GM13976 (cell line): ENCODE measurements at places on chromosomes 12 and 14.
A peak's percentile ranks its signal among the peaks of the same experiment; 100 is the strongest.

DNA sequence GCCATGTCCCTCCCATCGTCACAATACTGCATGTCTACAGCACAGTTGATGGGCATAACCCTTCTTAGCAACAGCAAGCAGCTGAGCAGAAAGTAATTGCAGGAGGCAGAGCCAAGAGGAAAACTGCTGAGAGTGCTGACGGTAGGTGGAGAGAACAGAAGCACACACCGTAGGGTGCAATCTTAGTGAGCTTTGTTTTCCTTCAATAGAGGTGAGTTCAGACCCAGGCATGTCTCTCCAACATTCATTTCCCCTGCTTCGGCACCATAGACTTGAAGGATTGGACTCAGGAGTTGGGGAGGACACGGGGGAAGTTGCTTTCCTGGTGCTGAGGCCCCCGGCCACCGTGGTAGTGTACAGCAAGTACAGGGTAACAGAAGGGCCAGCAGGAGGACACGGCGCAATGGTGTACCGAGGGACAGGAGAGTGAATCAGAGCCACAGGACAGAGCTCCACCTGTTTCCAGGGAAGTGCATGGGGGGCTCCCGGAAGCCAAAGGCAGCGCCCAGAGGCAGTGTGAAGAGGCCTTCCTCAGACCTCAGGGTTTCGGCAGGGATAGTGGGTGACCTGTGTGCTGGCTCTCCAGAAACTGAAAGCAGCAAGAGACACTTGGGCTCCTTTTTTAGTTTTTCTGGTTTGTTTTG, 36.3 kb upstream of the SINHCAF start:
- DNase-seq = peak; percentile 33

- no peak for DNase-seq
These were observed 513 bp downstream of the CCNK start for GRCh38 chr14:99481745-99482099.

GRCh38 chr12:13835652-13836051, 145.8 kb downstream of the GRIN2B start:
- no peak for DNase-seq

DNA sequence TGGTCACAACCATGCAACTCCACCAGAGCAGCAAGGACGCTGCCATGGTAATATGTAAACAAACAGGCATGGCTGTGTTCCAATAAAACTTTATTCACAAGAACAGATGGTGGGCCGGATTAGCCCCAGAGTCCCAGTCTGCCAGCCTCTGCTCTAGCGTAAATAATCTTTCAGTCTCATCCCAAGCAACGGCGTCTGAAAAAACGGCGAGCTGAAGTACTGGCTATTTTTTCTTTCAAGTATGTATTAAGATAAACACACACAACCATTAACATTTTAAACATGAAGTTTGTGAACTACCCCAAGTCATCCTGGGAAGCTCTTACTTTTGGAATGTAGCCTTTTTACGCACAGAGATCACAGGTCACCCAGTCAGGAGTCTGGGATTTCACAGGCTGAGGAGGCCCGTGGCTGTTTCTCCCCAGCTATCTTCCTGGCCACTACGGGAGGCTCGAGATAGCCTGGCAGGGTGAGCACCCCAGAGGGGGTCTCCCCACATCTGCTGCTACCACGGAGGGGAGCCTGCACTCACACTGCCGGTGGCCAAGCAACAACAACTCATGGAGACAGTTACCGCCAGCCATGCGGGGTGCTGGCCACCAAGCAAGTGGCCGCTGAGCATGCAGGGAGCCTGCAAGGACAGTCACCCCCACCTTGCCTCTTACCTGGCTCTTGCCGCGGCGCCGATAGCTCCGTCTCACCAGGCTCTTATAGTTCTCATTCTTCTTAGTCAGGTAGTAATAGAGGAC, 124.6 kb downstream of the RFLNA start:
- DNase-seq = no peak

GRCh38 chr12:57892232-57892972, 45.9 kb upstream of the CTDSP2 start:
- DNase-seq = no peak
